ENCODE measurements at places on chromosomes 1 and 21. TPM values are rescaled to one million over a fixed set of nuclear protein-coding genes. Genes with fewer than 3 reads are reported as not detected.

The BRINP3 gene
- not detected for total RNA-seq

The SLAMF6 gene
- not detected for total RNA-seq

The CRYAA gene
- total RNA-seq = not detected

The ITSN1 gene
- 97.5 TPM for total RNA-seq

The SLC2A5 gene
- total RNA-seq = not detected
